ENCODE measurements at places on chromosomes 2 and 18.
A peak's percentile ranks its signal among the peaks of the same experiment; 100 is the strongest.

DNA sequence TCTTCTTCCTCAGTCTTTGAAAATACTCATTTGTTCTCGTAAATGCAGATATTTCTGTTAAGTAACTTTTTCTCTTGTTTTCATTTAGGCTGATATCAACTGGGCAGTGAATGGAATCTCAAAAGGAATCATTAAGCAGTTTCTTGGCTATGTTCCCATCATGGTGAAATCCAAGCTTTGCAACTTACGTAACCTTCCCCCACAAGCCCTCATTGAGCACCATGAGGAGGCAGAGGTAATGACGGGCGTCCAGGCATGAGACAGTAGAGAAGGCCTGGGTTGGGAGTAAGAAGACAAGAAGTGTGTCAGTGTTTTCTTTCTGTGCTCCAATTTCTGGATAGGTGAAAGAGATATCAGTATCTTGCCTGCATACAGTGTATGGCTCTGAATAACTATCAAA, 5.1 kb downstream of the POLR1B start:
- DNase-seq, result no peak

DNA sequence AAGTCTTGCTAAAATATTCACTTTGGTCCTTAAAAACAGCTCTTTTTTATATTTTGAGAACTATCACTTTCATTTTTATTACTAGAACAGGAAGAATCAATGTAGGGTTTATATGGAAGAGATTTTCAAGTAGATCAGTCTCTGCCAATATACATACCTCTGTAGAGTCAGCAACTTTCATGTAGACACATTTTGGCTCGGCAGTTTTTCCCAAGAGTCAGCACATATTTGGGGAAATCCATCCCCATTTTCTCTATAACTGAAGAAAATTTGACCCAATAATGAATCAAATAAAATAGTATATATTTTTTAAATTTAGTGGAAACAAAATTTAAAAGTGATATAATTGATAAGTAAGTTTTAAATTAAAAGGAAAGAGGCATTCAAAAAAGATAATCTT, 329.8 kb upstream of the TFPI start:
- DNase-seq, result no peak

DNA sequence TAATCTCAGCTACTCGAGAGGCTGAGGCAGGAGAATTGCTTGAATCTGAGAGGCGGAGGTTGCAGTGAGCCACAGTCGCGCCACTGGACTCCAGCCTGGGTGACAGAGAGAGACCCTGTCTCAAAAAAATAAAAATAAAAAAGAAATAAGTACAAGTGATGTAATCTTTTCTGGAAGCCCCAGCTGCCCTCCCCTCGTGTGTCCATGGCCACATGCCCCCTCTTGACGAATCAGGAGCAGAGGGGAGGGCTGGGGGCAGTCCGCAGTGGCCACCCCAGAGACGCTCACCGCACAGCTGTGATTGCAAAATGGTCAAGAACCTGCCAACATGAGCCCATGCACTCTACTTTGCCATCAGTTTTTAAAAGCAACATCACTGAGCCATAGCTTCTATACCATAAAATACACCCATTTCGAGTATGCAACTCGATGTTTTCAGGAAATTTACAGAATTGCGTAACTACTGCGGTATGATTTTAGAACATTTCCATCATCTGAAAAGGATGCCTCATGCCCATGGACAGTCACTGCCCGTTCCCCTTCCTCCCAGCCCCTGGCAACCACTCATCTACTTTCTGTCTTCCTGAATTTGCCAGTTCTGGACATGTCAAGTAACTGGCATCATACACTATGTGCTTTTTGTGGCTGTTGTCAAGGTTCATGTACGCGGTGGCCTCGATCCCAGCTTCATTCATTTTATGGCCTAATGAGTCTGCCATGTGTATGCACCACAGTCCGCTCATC, 88.1 kb downstream of the NDUFA10 start:
- DNase-seq, result no peak

- DNase-seq, result no peak
Measured at GRCh38 chr2:60708630-60709320, 47.3 kb upstream of the PAPOLG start.

DNA sequence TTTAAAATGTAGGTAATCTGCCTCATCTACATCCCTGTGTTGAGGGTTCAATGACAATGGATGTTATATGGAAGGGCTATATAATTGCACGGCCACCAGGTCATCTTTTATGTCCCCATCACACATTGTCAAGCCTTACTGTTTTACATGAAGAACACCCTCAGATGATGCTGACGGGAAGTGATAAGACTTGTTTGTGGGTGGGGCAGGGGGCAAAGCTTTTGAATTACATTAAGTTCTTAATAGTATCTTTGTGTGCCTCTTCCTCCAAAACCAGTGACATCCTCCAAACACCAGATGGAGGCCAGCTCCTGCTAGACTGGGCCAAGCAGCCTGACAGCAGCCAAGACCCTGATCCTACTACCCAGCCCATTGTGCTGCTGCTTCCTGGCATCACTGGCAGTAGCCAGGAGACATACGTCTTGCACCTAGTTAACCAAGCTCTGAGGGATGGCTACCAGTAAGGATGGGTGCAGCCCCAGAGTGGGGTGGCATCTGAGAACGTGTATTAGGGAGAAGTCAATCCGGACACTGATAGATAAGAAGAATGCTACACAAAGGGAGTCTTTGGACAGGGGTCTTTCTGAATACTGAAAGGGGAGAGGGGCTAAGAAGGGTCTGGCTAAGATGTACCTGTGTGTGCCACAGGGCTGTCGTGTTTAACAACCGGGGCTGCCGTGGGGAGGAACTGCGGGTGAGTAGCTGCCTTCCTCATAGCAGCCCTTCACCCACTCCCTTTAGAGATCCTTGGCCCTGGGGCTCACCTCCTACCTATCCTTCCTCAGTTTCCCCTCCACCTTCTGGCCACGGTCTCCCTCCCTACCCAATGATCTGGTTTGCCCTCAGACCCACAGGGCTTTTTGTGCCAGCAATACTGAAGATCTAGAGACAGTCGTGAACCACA, 5.3 kb downstream of the ABHD1 start:
- DNase-seq, result no peak

GRCh38 chr2:178220814-178221213, 26.5 kb downstream of the OSBPL6 start:
- DNase-seq, result no peak

GRCh38 chr18:62741118-62741566, 25.8 kb downstream of the PHLPP1 start:
- no peak for DNase-seq

GRCh38 chr2:128791120-128791984, 472.7 kb upstream of the HS6ST1 start:
- no peak for DNase-seq

DNA sequence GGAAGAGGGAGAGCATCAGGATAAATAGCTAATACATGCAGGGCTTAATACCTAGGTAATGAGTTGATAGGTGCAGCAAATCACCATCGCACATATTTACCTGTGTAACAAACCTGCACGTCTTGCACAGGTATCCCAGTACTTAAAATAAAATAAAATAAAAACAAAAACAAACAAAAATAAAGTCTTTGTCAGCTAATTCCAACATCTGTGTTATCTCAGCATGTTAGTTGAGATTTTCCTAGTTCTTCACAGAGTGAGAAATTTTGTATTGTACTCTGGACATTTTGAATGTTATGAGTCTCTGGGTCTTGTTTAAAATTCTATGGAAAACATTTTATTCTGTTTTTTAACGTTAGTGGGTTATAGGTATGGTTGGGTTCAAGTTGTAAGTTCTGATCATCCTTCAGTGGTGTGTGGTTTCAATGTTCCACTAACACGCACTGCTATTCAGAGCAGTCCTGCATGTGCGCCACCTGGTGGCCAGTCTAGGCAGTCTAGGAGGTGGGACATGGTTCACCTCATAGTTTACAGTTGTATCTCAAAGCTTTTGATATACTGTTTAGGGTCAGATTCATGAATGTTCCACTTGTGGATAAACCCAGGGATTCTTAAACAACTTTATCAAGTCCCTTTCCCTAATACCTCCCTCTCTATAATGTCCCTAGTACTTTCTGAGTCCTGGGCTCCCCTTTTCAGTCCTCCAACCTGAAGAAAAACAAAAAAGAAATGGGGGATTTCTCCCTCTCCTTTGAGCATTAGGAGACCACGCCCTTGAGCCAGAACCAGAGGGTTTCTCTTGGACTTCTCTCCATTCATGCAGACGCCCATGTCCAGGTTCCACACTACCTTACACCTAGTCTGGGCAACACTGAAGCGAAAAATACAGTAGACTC, 213.4 kb upstream of the GATA6 start:
- DNase-seq, result peak; percentile 75

DNA sequence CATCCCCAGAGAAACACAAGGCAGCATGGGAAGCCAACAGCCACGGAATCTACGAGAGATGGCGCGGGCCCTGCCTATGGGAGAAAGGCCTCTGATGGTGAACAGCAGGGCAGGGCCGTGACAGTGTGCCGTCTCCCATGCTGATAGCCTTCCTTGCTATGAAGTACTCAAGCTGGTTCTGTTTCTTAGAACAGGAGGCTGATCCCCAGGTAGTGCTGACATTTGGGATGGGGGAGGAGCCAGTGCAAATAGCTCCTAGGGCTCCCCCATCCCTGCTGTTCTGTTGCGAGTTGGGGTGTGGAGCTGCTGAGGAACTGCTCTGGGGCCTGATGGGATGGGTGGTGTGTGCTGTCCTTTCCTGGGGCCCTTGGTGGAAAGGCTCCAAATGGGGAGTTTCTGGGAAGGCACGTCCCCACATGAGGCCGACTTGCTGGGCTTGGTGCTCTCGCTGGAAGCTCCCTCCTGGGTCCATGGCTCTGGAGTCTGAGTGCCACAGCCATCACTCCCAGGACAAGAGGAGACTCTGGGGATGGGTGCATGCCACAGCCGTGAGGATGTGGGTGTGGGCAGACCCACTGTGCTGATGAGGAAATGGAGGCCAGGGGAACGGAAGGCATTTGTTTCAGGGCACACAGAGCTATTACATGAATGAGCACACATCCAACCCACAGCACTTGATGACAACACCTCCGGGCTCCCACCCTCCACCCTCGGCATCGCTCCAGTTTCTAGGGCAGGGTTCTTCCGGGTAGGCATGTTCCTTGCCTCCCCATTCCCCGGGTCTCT, 246.8 kb downstream of the HDAC4 start:
- no peak for DNase-seq

- no peak for DNase-seq
Measured at GRCh38 chr18:31609886-31610285, 18.2 kb downstream of the TTR start.

GRCh38 chr2:239096676-239097427, 249.0 kb downstream of the TWIST2 start:
- no peak for DNase-seq

DNA sequence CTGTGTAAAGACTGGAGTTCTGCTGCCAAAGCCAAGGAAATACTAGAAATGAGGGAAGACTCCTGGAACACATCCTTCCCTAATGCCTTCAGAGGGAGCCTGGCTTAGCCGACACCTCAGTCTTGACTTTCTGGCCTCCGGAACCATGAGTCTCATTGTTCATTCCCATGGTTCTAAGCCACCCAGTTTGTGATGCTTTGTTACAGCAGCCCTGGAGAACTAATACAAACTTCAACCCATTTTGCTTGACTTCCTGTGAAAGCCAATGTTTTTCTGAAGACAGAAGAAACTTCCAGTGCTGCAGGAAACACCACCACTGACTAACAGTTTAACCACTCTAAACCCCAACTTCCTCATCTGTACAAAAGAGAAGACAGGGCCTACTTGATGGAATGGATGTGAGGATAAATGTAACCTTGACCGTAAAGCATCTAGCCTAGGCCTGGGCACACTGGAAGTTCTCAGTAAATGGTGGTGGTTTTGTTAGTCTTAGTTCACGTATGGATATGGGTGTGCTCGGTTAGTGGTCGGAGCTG, 85.9 kb upstream of the RFX8 start:
- DNase-seq, result no peak

GRCh38 chr2:18598848-18599484, 9.6 kb upstream of the NT5C1B start:
- DNase-seq, result no peak

GRCh38 chr2:365367-366275, 77.7 kb upstream of the ALKAL2 start:
- no peak for DNase-seq

DNA sequence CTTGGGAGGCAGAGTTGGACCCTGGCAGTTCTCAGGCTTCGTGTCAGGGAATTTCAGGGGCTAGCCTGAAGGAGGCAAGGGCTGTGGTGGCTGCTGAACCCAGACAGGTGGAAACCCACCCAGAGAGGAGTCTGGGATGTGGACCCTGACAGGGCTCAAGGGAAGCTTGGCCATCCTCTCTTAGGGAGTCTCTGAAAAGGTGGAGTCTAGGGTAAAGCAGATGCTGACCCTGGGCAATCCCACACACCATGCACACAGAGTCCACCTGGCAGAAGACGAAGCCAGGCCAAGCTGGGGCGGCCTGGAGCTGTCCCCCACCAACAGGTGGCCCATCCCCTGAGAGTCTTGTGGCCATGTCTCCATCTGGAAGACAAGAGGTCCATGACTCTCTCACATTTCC, 41.2 kb upstream of the TEX51 start:
- no peak for DNase-seq

GRCh38 chr18:57397440-57398132, 37.6 kb upstream of the ONECUT2 start:
- no peak for DNase-seq

GRCh38 chr18:49015886-49016647, 65.3 kb upstream of the SMAD7 start:
- DNase-seq, result no peak

DNA sequence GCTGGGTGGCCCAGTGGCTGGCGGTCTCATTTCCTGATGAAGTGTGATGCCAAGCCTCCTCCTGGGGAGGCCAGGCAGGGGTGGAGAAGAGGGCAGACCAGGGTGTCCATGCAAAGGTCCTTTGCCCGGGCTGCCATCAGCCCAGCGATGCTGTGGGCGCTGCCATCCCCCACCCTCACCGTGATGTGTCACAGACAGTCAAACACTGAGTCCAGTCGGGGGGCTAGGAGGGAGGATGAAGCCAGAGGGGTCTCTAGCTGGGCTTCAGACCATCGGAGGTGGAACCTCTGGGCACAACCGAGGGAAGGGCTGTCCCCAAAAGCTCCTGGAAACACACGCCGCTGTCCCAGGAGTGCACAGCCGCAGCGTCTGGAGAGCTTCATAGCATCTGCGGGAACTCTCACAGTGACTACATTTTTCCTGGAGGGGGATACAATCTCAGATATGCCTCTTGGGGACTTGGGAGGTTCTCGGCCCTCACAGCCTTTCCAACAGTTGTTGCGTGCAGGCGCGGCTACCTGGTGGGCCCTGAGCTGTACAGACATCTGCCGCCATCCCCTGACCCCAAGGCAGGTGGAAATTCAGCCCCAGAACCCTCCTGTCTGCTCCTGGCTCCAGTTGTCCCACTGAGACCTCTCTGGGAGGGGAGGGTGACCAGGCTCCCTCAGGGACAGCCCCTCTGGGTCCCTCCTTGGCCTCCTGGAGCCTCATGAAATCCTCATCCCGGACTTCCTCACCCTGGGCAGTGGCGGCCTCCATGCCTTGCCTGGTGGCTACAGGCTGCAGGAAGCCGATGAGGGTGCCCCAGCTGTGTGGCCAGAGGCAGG, 26.5 kb upstream of the OTOS start:
- DNase-seq, result no peak

DNA sequence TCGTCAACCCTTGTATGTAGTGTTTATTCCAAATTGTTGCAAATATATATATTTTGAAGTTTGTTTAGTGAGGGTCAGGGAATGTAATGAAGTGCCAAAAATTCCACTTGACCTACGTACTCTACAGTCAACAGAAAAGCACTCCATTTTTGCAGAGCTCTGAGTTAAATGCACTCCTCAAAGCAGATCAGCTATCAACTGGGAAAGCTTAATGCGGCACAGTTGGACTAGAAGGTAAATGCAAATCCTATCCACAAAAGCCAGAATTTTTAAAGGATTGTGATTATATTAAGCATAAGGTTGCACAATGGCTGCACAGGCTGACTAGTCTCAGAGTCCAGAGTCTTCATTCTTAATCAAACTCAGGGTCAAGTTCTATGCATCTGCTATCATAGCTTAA, 577.1 kb downstream of the ARHGAP15 start:
- no peak for DNase-seq
